GOT3 (cell line): ENCODE measurements at places on chromosomes 7 and 10.

DNA sequence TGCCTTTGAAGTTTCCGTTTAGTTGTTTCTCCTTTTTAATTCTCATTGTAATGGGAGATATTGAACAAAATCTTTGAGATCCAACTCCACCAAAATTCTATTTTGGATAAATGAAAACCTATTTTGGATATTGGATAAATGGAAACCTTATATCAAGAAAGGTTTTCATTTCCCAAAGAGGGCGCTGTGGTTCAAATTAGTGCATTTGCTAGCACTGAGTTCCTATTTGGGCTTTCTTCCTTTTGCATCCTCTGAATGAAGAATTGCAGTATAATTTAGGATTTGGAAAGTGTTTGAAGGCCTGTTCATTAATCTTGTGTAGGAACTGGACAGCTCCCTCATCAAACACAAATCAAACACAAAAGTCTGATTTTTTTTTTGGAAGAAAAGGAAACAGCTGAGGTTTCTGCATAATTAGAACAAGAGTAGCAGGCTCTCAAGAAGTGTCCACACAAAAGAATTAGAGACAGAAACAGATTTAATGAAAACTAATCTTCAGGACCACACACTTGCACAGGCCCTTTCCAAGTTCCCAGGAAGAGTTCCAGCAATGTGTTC, 80.8 kb upstream of the KLF14 start:
- DNase-seq = no peak

GRCh38 chr7:13336227-13336626, 648.8 kb downstream of the ARL4A start:
- DNase-seq = no peak

DNA sequence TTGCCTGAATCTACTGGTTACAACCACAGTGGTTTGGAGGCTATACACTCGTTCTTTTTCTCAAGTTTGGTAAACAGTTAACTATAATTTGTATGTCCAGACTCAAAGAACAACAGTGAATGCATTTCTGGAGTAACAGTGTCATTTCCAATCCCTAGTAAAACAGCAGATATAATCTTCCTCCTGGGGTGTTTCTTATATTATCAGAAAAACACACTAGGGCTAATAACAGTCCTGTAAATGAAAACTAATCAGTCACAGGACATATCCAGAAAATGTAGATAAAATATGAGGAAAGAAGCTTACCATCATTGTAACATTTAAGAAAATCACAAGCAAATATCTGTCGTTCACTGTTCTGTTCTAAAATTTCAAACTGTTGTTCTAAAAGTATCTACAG, 82.6 kb downstream of the LRRN3 start:
- DNase-seq = no peak

DNA sequence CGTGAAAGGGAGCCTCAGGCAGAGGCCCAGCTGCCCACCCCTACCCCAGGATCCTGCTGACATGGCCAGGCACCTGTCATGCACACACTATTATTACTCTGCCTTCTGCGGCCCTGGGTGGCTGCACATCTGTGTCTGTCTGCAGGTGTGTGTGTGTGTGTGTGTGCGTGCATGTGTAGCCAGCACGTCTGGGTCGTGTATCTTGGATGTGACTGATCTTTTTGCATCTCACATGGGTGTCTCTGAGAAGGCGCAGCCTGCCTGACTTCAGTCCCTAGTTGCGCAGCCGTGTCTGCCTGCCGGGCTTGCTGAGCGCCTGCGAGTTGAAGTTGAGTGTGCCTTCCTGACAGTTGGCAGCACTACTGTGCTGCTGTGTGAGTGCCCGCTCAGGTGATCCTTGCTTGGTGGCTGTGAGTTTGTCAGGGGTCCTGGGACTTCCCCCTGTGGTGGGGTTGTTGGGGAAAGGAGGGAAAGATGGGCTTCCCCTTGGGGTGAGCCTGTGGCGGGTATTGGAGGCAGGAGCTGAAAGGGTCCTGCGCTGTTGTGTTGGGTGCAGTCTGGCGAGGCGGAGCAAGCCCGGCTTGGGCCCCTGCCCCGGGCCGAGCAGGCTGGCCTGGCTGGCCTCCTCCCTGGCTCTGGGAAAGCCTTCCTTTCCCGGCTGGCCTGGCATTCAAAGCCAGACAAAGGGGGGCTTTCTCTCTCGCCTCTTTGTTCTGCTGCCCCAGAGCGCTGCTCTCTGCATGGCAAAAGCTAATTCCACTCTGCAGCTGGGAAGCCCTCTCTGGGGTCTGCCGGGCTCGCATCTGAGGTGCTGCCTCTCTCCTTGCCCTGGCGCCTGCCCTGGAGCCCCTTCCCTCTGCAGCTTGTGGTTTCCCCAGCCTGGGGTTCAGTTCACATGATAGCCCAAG, 4.9 kb downstream of the TRIM8 start:
- no peak for DNase-seq

- no peak for DNase-seq
Measured at GRCh38 chr7:22356701-22357310, at the start of gene RAPGEF5. RAPGEF5 (minus strand) TSS chr7:22357154; CDS start chr7:22357060, 94 bp downstream.

DNA sequence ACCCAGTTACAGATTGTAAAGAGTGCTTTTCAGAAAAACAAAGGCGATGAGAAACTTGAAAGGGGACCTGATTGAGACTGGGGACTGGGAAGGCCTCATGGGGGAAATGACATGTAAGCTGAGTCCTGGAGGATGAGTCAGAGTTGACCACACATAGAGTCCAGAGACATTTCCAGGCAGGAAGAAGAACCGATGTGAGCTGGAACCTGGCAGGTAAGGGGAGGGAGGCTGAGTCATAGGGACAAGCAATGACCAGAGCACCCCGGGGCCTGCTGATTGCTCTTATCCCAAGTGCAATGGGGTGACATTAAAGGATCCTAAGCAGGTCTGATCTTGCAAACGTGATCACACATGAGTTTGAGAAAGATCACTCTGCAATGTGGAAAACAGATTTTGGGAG, 11.7 kb downstream of the TLL2 start:
- no peak for DNase-seq

DNA sequence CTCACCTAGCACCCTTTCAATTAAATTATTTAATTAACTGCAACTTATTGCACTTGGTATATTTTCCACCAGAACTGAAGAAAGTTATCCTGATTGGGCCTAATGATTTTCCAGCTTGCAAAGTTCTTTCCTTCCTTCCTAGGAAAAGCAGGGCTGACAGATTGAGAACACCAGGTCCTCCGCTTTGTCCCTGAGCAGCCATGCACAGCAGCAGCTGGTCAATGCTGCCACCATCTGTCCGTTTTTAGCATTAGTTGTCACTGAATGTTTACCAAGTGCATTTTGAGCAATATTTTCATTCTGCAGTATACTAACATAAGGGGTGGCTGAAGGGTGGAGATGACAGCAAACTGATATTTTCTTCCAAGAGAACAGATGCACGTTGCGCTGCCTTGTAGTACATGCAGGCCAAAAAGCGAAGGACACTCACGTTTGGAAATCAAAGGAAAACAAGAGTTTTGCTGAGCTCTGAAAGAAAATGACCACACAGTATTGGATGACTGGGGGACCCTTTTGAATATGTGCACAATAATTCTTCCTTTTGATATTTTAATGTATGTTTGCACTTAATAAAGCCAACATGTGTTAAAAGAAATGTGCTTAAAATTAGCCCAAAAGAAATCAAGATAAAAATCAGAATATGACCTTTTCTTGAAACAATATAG, 248.8 kb upstream of the PTN start:
- peak; percentile 8 for DNase-seq

GRCh38 chr10:25105743-25106260, 69.0 kb upstream of the GPR158 start:
- DNase-seq = no peak

DNA sequence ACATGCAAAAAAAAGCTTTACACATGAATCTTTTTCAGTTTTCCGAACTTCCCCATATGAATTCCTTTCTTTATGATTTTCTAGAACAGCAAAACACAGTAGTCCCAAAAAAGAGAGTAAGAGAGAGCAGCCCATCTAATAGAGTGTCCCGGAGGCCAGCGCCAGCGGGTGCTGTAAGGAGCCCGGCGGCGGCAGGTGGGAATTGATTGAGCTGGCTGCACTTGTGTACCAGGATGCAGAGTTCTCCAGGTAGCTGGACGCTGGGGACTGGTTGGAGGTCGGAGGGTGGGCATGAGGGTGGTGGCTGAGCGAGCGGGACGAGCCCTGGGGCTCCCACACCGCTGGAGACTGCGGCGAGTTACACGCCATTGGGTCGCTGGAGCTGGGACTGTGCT, 4.0 kb downstream of the DLX5 start:
- DNase-seq = no peak
